Thyroid gland (tissue), 4 donors: ENCODE measurements at places on chromosomes 7 and 10. TPM values are rescaled to one million over a fixed set of nuclear protein-coding genes. Genes with fewer than 3 reads are reported as not detected.

SRRT gene
- 62.5 TPM for total RNA-seq

DNA sequence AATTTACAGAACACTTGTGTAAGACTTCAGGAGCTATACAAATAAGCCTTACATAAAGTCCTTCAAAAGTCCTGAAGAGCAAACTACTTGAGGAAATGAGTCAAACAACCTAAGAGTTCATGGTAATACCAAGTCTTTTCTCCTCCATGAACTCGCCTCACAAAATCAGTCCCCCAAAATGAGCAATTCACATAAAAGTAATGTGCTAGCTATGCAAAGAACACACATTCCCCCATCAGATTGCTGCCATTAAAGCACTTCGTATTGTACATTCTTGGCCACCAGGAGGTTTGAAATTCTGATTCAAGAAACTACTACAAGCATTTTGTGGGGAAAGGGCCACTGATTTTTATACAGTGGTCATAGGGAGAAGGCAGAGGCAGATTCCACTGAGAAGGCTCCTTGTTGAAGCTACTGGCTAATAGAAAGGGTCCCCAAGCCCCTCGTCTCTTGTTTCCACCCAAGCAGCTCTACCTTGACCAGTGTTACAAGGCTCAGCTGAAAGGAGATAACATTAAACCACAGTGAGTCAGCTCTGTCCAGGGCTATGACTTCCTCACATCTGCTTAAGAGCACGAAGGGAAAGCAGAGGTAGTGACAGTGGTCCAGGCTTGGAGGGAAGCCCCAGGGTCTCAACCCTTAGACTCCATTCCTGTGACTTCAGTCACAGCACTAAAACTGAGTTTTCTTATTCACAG lies 115.2 kb upstream of the CDK1 start:
- DNase-seq = no peak

GPR26 gene
- total RNA-seq = not detected

CCL24 gene
- total RNA-seq = not detected

GRCh38 chr7:117772421-117772820 lies 100.8 kb downstream of the CTTNBP2 start:
- no peak for DNase-seq

ACHE gene
- total RNA-seq = 2.0 TPM

POU6F2 gene
- not detected for total RNA-seq

OR2A5 gene
- total RNA-seq = not detected

DNA sequence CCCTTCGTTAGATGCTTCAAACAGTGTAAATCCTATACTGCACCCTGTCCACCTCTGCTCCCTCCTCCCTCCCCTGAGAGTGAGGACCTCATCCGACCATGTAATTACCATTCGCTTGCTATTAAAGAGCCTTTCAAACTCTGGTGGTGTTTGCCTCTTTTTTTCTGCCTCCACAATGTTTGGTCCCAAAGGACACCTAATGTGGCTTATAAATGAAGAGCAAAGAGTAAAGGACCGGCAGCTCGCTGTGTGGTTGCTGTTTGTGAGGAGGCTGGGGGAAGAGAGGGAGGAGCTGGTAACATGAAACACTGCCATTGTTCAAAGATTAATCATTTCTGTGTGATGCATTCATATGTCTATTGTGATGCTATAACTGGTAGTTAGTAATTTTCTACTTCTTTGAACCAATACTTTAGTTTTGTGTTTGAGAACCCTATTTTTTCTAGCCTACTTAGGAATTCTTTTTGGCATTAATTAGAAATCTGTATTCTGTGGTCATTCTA lies 27.9 kb downstream of the MTURN start:
- no peak for DNase-seq

DNA sequence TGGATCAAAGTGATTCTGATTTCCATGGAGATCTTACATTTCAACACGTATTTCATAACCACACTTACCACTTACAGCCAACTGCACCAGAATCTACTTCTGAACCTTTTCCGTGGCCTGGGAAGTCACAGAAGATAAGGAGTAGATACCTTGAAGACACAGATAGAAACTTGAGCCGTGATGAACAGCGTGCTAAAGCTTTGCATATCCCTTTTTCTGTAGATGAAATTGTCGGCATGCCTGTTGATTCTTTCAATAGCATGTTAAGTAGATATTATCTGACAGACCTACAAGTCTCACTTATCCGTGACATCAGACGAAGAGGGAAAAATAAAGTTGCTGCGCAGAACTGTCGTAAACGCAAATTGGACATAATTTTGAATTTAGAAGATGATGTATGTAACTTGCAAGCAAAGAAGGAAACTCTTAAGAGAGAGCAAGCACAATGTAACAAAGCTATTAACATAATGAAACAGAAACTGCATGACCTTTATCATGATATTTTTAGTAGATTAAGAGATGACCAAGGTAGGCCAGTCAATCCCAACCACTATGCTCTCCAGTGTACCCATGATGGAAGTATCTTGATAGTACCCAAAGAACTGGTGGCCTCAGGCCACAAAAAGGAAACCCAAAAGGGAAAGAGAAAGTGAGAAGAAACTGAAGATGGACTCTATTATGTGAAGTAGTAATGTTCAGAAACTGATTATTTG lies 15.3 kb downstream of the HNRNPA2B1 start:
- no peak for DNase-seq

KIAA1549 gene
- 1.2 TPM for total RNA-seq

CNTNAP2 gene
- 0.88 TPM for total RNA-seq

GRCh38 chr10:82618007-82618406 lies 743.0 kb downstream of the NRG3 start:
- no peak for DNase-seq

- no peak for DNase-seq
Measured at GRCh38 chr7:159007364-159007995, 137.2 kb downstream of the VIPR2 start.

DNA sequence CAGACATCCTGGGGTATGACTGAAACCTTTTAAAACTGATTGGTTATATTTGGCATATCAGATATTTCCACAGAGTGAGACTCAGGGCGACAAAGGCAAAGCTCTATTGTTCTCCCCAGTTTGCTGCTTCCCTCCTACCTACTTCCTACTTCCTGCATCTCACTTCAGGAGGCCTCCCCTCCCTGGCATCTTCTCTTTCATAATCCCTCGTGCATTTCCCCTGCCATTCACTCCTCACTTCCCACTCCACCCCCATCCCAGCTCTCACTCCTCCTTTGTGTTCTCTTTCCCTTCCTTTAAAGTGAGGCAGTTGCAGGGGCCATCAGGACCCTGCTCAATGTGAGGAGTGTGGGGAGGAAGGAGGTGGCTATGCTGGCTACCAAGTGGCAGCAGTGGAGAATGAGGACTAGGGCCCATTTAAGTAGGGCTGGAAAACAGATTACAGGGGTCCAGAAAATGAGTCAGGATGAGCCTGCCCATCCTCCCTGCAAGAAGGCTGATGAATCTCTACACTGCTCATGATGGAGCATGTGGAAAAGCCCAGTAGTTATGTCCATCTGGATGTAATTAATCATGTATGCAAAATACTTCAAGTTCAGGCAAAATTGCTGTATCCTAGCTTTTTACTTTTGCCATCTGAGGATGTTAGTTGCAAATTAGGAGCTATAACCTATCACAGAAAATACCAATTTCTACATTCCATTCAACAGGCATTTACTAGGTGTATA lies 311.8 kb upstream of the IMMP2L start:
- no peak for DNase-seq

- DNase-seq = no peak
Measured at GRCh38 chr10:48748573-48748972, 63.9 kb downstream of the WDFY4 start.
